ENCODE measurements at places on chromosomes 5 and 9. TPM values are rescaled to one million over a fixed set of nuclear protein-coding genes. Genes with fewer than 3 reads are reported as not detected.

PDE6A gene
- not detected for polyA plus RNA-seq

ZNF483 gene
- polyA plus RNA-seq: 0.10 TPM

NIPAL4 gene
- polyA plus RNA-seq: 0.39 TPM

DNA sequence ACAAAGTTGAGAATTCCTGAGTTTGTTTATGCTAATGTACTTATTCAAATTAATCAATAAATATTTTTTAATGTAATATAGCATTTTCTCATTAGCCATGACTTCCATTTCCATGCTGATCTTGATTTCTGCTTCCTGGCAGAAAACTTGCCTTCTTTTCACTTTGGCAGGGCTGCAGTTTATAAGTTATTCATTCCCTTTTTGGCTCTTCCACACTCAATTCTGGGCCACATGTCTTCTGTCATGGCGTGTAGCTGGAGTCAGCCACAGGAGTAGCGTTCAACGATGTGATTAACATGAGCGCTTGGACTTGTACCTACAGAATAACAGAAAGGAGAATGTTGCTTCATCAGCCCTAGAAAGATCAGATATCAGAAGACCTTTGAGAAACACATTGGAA lies 172.9 kb downstream of the CFAP90 start:
- DNase-seq: no peak

GRCh38 chr5:179832039-179832745 lies 11.5 kb downstream of the SQSTM1 start:
- no peak for DNase-seq

- no peak for DNase-seq
Observed at GRCh38 chr5:10910261-10910660, 149.2 kb upstream of the DAP start.

DNA sequence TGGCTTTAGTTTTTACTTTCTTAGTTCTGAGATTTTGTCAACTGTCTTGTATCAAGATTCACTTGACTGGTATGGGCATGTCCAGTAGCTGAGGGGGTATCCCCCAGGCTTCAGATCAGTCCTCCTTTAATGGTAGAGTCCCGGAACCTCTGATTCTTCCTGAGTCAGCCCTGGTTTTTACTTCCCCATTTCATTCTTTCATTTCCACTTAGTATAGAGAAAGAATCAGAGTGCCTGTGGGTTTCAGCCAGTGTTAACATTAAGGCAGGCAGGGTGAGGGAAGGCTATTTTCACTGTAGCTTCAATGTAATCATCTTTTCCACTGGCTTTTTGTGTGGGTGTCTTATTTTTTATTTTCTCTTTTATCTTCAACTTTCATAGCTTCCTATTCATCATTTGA lies 8.3 kb upstream of the COMMD10 start:
- DNase-seq: no peak

DNA sequence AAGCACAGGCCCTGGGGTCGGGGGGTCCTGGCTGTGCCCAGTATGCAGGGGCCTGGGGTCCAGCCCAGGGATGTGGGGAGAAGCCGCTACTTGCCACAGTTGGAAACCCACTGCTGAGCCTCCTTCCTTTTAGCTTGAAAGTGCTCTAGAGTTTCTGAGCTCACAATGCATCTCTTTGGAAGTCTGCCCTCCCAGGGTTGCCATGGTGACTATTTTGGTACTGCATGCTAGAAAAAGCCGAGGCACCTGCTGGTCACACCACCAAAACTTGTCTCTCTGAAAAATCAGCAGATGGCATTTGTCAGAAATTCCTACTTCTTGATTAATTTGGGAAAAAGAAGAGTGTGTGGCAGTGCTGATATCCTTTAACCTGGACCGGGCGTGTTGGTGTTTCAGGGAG lies 151.8 kb downstream of the SEC61B start:
- DNase-seq: no peak
